ENCODE measurements at places on chromosomes 11 and 22.

DNA sequence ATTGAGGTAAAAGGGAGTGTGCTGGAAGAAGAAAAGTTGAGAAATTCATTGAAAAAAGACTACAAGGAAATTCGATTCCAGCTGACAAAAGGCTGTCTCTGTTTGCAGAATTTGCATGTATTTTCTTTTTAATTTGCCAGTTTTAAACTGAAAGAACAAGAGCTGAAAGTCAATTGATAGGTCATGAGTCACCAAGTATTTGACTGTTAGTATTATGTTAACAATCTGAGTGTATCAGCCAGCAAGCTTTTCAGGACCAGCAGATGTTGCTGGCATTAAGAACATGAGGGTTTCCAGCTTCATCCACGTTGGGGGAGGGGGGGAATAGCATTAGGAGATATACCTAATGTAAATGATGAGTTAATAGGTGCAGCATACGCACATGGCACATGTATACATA lies 726.7 kb downstream of the METTL15 start:
- no peak for DNase-seq

DNA sequence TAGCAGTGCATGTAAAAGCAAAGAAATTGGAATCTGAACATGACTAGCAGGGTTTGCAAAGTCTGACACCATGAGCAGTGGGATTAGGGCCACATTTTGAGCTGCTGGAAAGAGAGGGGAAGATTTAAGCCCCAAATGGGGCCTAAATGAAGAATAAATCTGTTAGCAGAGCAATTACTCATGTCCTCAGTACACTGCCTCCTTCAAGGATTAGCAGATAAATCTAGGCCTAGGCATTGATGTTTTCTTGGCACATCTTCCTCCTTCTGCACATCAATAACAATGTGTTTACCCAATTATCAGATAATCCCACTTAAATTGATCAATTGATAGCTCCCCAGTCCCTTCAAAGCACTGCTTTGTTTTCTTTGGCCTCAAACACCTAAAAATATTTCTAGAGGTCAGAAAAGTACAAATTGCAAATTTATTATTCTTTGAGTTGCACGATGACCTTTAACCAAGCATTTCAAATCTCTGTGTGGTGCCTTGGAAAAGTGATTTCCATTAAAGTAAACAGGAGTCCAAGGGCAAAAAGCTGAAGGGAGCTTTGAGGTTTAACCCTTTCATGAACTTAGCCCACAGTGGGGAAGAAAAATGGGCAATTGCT lies 514.7 kb upstream of the CHORDC1 start:
- no peak for DNase-seq

- no peak for DNase-seq
Observed at GRCh38 chr11:71456831-71457230, 3.8 kb downstream of the NADSYN1 start.

- no peak for DNase-seq
Observed at GRCh38 chr11:1205987-1206331, 16.9 kb upstream of the MUC5B start.

GRCh38 chr11:771617-772204 lies 5.6 kb downstream of the GATD1 start:
- DNase-seq, result no peak

Data from CD4-positive, alpha-beta T cell treated with Interleukin-1 beta for 1 hour (primary cell).